Breast epithelium (tissue), 4 donors: ENCODE measurements at places on chromosomes 6 and 20. TPM values are rescaled to one million over a fixed set of nuclear protein-coding genes. Genes with fewer than 3 reads are reported as not detected.

- DNase-seq: no peak
These were observed 37.6 kb downstream of the QRSL1 start for GRCh38 chr6:106667022-106667402.

DNA sequence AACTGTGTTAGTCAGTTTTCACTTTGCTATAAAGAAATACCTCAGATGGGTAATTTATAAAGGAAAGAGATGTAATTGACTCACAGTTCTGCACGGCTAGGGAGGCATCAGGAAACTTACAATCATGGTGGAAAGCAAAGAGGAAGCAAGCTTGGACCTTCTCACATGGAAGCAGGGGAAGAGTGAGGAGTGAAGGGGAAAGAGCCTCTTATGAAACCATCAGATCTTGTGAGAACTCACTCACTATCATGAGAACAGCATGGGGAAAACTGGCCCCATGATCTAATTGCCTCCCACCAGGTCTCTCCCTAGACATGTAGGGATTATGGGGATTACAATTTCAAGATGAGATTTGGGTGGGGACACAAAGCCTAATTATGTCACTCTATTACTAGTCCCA, 41.3 kb upstream of the PLAGL1 start:
- DNase-seq: no peak

- DNase-seq: no peak
These were observed 614.2 kb downstream of the TENT5A start for GRCh38 chr6:81138236-81138635.

GRCh38 chr20:12012241-12013222, 94.8 kb downstream of the BTBD3 start:
- no peak for DNase-seq

DNA sequence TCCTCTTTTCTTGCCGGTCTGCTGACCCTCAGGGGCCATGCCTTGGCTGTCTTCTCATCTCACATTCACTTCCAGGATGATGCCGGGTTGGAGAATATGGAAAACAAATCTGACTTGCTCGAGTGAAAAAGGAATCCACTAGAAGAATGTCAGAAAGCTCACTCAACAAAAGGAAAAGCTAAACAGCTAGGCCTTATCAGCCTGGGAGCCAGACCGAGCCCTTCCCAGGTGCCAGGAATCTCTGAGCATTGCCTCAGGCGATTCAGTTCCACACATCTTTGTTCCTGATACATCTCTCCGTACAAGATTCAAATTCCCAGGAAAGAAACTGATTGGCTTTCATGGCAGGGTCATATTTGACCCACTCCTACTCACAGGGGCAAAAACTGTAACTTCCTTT, 9.2 kb upstream of the OSER1 start:
- DNase-seq: no peak

GRCh38 chr20:50283370-50283769, 92.7 kb downstream of the CEBPB start:
- no peak for DNase-seq

The LRRC73 gene
- total RNA-seq: 0.33 TPM

The SERPINB6 gene
- 146 TPM for total RNA-seq

The SASH1 gene
- total RNA-seq: 107 TPM
